ENCODE measurements at places on chromosomes 13 and 19.

DNA sequence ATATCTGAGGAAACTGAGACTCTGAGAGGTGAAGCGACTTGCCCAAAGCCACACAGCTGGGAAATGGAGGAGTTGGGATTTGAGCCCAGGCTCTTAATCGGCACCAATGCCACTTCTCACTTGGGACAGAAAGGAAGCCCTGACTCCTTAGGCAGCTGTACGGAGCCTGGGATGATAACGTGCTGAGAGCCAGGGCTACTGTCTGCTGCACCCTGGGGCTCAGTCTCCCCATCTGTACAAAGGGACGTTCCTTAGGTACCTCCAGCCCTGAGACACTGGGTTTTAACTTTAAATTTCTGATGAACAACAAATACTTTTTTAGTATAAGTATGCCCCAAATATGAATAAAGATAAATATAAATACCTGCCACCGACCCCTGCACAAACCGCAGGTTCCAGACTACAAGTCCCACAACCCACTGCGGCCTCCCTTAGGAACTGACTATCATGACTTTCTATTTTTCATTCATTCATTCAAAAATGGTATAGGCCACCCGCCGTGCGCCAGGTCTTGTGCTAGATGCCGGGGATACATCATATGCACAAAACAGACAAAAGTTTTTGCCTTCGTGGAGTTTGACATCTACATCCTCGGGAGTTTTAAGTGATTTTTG lies 776 bp upstream of the NCLN start:
- DNase-seq, result peak; percentile 80

DNA sequence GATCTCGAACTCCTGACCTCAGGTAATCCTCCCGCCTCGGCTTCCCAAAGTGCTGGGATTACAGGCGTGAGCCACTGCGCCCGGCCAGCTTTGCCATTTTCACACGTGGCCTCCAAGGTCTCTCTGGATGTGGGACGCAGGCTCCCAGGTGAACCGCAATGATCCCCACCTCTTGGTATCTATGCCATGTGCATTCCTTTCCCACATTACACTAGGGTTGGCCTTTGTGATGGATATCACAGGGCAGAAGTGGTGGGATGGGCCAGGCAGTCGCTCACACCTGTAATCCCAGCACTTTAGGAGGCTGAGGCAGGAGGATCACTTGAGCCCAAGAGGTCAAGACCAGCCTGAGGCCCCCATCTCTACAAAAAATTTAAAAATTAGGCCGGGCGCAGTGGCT lies 22.4 kb downstream of the FGF21 start:
- DNase-seq, result no peak

DNA sequence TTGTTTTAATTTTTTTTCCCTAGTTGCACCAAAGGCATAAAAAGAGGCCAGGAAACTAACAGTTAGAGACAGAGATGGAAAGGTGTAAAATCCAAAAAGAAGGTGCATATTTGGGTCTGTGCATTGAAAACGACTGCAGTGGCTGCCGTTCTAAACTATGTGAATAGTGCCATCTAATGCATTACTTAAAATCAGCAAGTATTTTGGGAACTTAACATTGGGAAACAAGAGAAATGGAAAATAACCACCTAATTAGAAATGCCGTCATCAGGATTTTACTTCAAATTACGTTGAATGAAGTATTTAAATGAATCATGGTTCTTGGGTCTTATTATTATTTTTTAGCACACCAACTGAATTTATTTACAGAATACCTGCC lies 189.5 kb upstream of the MIR17HG start:
- DNase-seq, result no peak

- DNase-seq, result no peak
Measured at GRCh38 chr13:23469951-23470421, 36.5 kb upstream of the SACS start.

- DNase-seq, result no peak
Measured at GRCh38 chr19:38702278-38702677, 42.0 kb downstream of the CAPN12 start.
